Gastrocnemius medialis (tissue), 4 donors: ENCODE measurements at places on chromosomes 11 and 22. TPM values are rescaled to one million over a fixed set of nuclear protein-coding genes. Genes with fewer than 3 reads are reported as not detected.

ZNF74 gene
- 3.0 TPM for total RNA-seq

ANGPTL5 gene
- not detected for total RNA-seq

KCNJ11 gene
- 103 TPM for total RNA-seq

KRTAP5-7 gene
- total RNA-seq: not detected

METTL15 gene
- 4.5 TPM for total RNA-seq

OR2D2 gene
- not detected for total RNA-seq

OR51E2 gene
- 0.24 TPM for total RNA-seq

POTEH gene
- total RNA-seq: not detected

MEI1 gene
- total RNA-seq: 0.29 TPM

CARD18 gene
- total RNA-seq: not detected

DDX25 gene
- not detected for total RNA-seq

NOL12 gene
- total RNA-seq: 21.7 TPM

RPL3 gene
- total RNA-seq: 454 TPM

RNASEH2C gene
- total RNA-seq: 36.5 TPM

OR52N4 gene
- total RNA-seq: not detected

HORMAD2 gene
- total RNA-seq: not detected

RTN4RL2 gene
- 2.8 TPM for total RNA-seq
